ENCODE measurements at places on chromosomes 12 and 14. TPM values are rescaled to one million over a fixed set of nuclear protein-coding genes. Genes with fewer than 3 reads are reported as not detected.

KRT75 gene
- total RNA-seq: not detected

ISM2 gene
- total RNA-seq: not detected

TMTC2 gene
- total RNA-seq: 9.0 TPM

KRT8 gene
- 1.5 TPM for total RNA-seq

Data from fibroblast of lung (primary cell).